ENCODE measurements at places on chromosomes 1 and 21.

- ATAC-seq = no peak
Measured at GRCh38 chr1:55428944-55429931, 214.1 kb upstream of the USP24 start.

- no peak for ATAC-seq
Measured at GRCh38 chr1:155202198-155202597, 5.5 kb downstream of the THBS3 start.

GRCh38 chr1:48061162-48062136 is 64.3 kb upstream of the TRABD2B start:
- no peak for ATAC-seq

DNA sequence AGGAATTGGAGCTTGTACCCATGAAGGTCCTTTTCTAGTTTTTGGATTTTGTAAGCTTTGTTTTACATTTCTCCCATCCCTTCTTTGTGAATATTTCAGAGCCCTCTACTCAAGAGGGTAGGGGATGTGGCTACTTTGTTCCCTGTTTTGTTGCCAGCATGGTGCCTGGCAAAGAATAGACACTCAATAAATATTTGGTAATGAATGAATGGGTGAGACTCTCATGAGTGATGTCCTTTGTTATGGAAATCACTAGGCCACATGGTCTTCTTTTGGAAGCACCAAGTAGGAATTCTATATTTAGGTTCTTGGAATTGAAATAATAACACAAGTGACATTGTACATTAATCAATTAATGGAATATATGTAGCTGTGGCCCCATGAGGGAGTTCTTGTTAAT is 26.8 kb upstream of the ATP5PO start:
- no peak for ATAC-seq

DNA sequence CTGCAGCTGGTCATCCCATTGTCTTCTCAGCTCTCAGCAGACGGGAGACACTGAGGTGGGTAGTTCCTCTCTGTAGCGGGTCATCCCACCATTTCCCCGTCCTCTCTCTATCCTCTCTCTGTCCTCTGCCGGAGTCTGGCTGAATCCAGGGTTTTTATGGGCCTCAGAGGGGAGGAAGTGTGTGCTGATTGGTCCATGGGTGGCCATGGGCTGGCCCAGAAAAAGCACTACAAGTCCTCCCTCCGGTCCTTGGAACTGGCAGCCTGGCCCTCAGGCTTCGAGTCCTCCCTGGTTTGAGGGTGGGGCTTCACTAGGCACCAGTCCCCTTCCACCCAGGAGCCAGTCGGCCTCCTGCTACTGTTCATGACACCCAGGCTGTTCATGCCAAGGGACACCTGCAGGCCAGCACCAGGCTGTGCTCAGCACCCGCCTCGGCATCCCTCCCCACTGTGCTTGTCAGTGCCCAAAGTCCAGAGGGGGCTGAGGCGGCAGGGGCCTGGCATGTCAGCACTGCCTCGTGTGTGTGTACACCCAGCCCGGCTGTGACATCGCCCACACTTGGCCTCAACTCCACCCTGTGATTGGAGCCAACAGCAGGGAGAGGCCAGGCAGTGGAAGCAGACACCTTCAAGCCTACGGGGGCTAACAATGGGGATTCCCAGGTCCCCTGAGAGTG is 23.0 kb upstream of the LRRC8C start:
- no peak for ATAC-seq

DNA sequence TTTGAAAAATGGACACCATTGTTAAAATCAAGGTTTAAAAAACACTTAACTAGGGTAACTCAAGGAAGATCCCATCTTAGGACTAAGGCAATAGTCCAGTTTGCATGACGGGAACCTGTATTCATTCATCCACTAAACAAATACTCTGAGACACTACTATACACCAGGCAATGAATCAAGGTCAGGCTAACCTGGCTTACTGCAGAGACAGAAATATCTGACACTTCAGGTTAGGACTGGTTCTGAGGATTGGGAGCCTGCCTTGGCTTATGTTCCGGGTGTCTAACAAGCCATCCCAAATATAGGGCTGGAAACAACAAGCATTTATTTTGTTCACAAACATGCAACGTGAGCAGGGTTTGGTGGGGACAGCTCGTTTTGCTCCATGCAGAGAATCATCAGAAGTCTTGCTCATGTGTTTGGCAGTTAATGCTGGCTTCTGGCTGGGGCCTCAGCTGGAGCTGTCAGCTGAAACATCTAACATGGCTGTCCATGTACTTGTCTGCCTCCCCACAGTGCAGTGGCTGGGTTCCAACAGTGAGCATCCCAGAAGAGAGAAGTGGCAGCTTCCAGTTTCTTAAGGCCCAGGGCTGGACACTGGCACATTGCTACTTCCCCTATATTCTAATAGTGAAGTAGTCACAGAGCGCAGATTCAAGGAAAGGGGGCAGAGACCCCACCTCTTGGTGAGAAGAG is 37.0 kb upstream of the CAMK1G start:
- no peak for ATAC-seq

- no peak for ATAC-seq
Measured at GRCh38 chr1:3539707-3540425, 71.4 kb downstream of the MEGF6 start.

GRCh38 chr1:171984262-171984661 is 143.0 kb downstream of the DNM3 start:
- no peak for ATAC-seq

- no peak for ATAC-seq
Measured at GRCh38 chr1:223802602-223803001, 43.1 kb downstream of the TP53BP2 start.

DNA sequence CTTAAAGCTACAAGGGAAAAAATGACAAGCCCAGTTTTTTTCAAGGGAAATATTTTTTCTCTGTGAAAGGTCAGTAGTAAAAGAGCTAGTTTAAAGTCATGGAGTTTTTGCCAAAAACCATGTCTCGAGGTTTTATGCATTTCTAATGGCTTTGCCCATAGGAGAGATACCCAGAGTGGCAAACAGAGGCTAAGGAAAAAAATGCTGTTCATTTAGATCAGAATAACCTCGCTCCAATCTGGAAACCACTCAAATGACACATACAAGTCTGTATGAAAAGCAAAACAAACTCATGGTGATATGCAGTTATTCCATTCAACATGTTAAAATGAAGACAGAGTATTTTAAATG is 36.9 kb upstream of the EDEM3 start:
- no peak for ATAC-seq

DNA sequence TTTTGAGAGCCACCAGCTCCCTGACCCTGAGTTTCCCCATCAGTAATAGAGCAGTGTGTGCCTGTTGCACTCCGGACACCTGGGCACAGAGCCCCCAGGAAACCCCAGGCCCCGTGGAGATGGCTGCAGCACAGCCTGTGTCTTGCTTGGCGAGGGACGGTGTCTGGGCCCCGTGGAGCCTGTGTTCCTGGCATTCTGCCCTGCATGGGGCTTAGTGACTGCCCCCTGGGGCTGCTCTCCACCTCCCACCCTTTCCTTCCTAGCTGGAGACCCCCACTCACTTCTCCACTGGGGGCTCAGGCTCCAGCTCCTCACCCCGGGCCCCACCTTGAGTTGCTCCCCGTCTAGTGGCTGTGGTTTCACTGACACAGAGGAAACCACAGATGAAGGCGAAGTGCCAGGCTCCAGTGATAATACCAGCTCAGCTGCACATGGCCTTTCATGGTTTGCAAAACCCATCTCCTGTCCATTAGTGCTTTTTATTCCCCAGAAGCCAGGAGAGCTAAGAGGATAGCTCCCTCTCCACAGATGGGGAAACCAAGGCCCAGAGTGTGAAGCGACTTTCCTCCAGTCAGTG is 39.4 kb downstream of the DMRTB1 start:
- ATAC-seq = no peak

GRCh38 chr21:33041981-33042380 is 16.2 kb downstream of the OLIG2 start:
- no peak for ATAC-seq

GRCh38 chr1:36986241-36986985 is 47.9 kb downstream of the GRIK3 start:
- ATAC-seq = no peak

DNA sequence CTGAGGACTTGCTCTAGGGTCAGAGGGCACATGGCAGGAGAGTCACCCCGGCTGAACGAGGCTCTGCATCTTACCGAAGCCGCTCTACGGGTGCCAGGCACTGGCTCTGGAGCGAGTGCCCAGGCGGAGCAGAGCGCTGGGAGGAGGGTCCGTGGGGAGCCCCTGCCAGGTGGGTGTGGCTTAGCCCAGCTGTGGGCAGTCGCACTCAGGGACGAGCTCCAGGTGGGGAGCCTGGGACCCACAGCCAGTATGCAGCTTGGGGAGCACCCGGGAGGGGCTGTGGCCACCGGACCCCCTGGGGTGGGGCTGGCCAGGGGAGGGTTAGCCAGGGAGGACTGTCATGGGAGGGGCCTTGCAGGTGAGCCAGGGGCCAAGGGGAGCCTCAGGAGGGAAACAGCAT is 3.8 kb downstream of the AGRN start:
- no peak for ATAC-seq

- no peak for ATAC-seq
Measured at GRCh38 chr1:156421939-156422601, 53.1 kb downstream of the RHBG start.

DNA sequence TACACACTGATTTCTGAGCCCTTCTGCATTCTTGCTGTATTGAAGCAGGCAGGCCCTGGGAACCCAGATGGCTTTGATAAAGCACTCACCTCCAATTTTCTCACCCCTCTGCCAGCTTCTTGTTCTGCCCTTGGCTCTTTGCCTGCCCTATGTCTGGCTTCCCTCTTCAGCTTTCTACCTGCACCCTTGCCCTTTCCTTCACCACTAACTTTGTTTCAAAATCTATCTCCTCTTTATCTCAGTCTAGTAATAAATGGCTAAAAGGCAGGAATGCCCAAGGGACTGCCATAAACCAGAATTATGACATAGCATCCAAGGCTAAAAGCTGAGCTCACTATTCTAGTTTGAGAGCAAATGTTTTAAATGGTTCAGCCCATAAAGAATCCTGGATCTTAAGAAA is 178.7 kb downstream of the TNR start:
- no peak for ATAC-seq

- ATAC-seq = no peak
Measured at GRCh38 chr1:177010211-177010825, 154.2 kb downstream of the ASTN1 start.

GRCh38 chr21:41681939-41682718 is 84.7 kb downstream of the RIPK4 start:
- ATAC-seq = no peak

DNA sequence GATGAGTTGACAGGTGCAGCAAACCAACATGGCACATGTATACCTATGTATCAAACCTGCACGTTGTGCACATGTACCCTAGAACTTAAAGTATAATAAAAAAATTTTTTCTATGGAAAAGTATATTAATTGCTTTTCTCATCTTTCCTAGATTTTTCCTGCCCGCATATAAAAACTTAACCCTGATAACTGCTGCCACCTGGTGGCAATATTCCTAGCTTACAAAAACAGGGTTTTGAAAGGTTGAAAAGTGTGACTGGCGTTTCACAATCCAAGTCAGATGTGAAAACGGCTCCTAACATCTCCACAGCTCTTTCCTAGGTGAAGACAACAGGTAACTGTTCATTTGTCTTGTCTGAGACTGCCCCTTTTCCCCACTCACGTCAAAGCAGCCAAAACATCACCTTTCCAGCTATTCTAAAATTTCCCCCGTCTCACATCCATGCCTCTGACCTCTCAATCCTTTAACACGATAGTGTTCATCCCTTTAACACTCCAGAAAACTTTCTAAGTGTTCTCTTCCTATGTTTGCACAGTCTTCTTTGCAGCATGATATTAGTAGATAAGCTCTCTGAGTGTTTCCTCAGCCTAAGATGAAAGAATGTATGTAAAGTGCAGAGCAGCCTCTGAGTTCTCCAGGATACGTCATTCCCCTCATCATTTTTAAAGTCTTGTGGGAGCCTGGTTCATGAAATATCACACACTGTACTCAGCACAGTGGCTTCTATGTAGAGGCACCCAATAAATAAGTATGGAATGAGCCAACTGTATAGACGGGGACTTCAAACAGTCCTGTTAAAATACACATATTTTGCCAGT is 27.5 kb downstream of the OVGP1 start:
- no peak for ATAC-seq

DNA sequence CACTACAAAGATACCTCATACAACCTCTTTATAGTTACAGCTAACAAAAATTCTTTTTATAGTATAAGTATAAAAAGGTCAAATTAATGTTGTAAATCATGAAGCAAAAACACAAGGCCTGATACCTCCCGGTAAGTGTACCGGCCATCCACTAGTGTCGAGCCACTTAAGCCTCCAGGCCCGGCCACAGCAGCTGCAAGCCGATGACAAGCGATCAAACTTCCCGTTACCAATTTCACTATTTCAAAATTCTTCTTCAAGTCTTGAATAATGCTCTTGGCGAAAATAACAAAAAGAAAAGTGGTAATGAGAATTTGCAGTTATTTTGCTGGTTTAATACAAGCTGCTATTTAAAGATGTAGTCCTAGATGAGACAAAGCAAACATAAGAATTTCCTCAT is 67.6 kb downstream of the USP24 start:
- no peak for ATAC-seq

- ATAC-seq = no peak
Measured at GRCh38 chr1:87007323-87007722, 92.9 kb downstream of the HS2ST1 start.

- no peak for ATAC-seq
Measured at GRCh38 chr1:17258116-17258757, 9.3 kb downstream of the PADI3 start.

DNA sequence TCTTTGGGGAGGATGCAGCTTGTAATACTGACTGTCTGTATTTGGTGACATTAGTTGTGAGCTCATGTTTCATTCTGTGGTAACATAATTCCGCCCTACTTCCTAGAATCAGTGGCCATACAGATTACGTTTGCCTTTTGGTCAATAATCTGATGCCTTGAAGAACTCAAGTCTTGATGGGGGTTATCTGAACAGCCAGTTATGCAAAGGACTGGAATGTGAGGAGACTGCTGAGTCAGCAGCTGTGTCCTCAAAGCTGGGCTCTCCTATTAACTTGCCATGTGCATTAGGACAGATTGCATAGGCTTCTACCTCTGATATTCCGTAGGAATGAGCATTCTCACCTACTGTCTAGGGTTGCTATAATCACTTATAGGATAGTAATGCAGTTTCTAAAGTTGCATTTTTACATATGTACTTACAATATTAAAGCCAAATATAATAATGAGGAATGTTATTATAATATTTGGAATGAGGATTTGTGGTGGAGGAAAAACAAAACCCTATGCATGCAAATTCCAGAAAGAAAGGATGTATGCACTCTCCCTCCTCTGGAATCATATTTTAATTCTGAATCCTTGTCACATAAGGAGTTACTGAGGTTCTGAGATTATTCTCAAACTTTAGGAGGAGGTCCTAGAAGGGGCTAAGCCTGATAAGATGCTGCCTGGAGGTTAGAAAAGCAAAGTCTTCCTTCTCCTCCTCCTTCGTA is 116.0 kb downstream of the NOS1AP start:
- no peak for ATAC-seq

GRCh38 chr1:3668585-3669300 is 16.4 kb downstream of the TP73 start:
- no peak for ATAC-seq
